ENCODE measurements at places on chromosomes 4 and X. TPM values are rescaled to one million over a fixed set of nuclear protein-coding genes. Genes with fewer than 3 reads are reported as not detected.

- no peak for DNase-seq
Measured at GRCh38 chr4:57083090-57083489, 27.1 kb downstream of the IGFBP7 start.

ZCCHC18 gene
- 0.77 TPM for total RNA-seq

HSD17B13 gene
- not detected for total RNA-seq

KLF8 gene
- total RNA-seq: 3.2 TPM

NSG1 gene
- 9.1 TPM for total RNA-seq
